ENCODE measurements at places on chromosomes 2 and 18. TPM values are rescaled to one million over a fixed set of nuclear protein-coding genes. Genes with fewer than 3 reads are reported as not detected.
A peak's percentile ranks its signal among the peaks of the same experiment; 100 is the strongest.

DNA sequence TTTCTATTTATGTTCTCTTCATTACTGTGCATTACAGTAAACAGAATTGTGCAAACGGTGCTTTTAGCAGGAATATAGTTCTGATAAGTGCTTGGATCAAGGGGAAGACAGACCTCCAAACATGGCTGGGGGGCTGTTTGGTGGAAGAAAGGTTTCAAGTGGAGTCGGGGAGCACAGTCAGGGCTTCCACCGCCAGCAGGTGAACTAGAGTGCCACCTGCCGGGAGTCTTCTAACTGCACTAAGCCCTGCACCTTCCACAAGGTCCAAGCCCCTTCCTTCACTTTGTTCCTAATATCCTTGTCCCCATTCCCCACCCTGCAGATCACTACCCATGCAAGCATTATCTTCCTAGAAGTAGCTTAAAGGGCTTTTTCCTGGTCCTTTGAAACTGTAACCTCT lies 11.1 kb downstream of the ONECUT2 start:
- no peak for DNase-seq

DNA sequence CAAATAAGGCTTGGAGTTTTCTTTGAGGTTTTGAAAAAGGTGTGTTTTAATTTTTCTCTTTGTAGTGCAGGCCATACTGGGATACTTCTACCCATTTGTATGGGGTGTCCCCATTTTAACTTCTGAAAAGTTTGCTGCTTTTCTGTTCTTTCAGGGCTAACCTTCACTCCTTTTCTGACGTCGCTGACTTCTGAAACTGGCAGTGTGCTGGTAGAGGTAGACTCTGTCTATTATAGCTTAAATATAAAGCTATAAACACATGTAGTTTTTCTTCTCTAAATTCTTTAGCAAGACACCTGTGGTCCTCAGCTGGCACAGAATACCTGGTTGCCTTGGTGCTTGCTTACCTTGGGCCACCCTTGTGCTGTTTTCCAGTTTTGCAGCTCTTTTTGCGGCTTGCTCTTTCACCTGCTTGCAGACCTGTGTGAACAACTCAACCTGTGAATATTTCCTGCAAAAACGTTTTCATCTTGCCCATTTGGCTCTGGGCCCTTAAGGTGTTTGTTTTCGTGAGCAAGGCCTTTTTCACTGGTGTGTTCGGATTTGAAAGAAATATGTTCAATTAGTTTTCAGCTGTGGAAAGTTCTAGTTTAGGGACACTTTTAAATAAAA lies 42.2 kb downstream of the PHLPP1 start:
- DNase-seq = no peak

- DNase-seq = no peak
Observed at GRCh38 chr2:235946590-235946989, 221.6 kb downstream of the GBX2 start.

GRCh38 chr2:69188182-69188900 lies 175.4 kb downstream of the ANTXR1 start:
- DNase-seq = no peak

DNA sequence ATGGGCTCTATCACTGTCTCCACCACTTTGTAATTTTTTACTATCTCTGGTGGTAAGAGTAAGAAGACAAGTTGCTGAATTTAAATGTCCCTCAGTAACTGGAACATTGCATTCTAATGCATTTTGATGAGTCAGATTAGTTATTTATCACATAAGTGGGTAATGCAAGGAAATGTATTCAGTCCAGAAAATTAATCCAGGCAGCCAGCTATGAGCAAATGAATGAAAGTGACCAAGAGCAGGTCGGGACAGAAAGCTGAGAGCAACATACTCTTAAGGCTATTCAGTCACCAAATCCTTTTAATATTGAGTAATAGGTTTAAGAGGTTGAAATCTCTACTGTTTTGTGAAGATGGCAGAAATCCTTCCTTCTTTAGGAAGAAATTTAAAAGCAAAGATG lies 265.5 kb upstream of the PARD3B start:
- DNase-seq = no peak

- no peak for DNase-seq
Observed at GRCh38 chr2:94874277-94874997, 3.2 kb downstream of the TEKT4 start.

DNA sequence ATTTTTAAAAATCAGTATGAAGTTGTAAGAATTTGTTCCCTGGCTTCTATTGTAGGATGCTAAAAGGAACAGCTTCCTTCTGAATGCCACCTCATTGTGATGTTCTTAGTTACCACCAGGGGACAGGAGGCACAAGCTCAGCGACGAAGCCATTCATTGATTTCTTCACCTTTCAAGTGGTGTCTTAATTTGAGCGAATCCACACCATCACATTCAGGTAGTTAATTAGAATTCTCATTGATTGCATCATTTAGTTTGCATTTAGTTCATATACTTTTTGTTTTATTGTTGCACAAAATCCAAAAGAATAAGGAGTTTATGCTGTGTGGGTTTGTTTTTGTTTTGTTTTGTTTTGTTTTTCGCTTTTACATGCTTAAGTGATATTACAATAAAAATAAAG lies 23.1 kb downstream of the CYP27C1 start:
- DNase-seq = no peak

- no peak for DNase-seq
Observed at GRCh38 chr2:128727914-128728313, 409.2 kb upstream of the HS6ST1 start.

DNA sequence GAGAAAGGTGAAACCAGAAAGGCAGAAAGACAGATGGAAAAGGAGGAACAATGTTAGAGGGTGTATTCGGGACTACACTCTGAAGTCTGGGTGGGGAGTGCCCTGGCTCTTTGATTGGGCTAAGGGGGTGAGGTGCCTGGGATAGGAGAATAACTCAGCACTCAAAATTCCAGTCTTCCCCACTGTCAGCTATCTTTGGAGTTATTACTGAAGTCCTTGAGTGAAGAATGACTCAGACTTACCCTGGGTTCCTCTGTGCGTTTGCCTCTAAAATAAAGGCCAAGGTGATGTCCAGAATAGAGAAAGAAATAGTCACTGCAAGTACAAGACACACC lies 151.8 kb upstream of the SERPINE2 start:
- DNase-seq = no peak

DNA sequence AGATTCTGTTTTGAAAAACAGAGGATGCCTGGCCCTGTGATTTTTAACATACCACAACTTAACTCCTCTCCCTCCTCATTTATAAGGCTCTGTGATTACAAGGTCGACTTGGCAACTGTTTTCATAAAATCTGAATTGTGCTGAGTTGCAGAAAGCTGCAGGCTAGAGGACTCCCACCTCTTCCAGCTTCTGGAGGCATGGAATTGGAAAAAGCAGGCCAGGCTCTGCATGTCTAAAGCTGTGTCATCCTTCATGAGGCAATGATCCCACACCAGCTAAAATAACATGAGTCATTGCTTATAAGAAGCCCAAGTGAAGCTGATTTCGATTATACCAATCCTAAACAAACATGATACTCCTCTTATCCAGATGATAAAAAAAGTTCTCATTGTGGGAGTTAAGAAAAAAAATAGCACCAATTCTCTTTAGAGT lies 11.7 kb downstream of the ARHGAP28 start:
- no peak for DNase-seq

- DNase-seq = no peak
Observed at GRCh38 chr18:33593261-33593660, 15.2 kb downstream of the ASXL3 start.

GRCh38 chr18:6487968-6488367 lies 73.3 kb upstream of the L3MBTL4 start:
- DNase-seq = no peak

GRCh38 chr2:23430263-23430662 lies 45.3 kb downstream of the KLHL29 start:
- DNase-seq = no peak

GRCh38 chr2:99762714-99763113 lies 272.9 kb upstream of the REV1 start:
- no peak for DNase-seq

GRCh38 chr18:62524440-62525200 lies 1.8 kb downstream of the ZCCHC2 start:
- peak; percentile 64 for DNase-seq

GRCh38 chr18:11286431-11286830 lies 137.1 kb upstream of the PIEZO2 start:
- no peak for DNase-seq

DNA sequence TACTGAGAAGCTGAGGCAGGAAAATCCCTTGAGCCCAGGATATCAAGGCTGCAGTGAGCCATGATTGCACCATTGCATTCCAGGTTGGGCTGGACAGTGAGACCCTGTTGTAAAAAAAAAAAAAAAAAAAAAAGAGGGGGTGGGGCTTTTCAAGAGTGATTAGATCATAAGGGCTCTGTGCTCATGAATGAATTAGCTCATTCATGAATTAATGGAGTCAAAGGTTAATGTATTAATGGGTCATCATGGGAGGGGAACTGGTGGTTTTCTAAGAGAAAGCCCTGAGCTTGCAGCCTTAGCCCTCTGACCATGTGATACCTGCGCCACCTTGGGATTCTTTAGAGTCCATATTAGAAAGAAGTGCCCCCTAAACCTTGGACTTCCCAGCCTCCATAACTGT lies 4.5 kb downstream of the SLC19A3 start:
- no peak for DNase-seq

GRCh38 chr2:14634489-14635390 lies 2.2 kb downstream of the LRATD1 start:
- peak; percentile 87 for DNase-seq

DNA sequence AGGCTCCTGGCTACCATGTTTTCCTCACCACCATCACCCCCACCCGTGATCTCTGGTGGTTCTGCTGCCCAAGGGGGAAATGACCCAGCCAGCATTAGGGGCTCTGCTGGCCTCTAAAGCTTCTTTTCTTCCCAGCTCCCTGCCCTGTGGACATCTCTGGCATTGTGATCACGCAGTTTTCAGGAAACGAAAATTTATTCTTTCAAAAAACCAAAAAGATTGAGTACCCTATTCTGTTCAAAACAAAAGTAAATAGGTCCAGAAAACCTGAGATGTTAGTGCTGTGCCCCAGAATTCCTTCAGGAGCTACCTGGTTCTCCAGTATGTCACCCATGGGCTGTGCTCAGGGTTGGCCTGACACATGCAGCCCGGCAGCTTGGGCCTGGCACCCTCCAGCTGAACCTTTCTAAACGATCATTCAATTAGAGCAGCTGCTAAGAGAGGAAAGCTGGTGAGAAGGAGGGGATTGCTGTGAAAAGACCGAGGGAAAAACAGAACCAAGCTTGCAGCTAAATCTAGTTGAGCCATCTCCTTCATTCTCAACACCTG lies 157.5 kb downstream of the MGAT5 start:
- DNase-seq = no peak

TOGARAM2 gene
- 5.8 TPM for total RNA-seq

CRYGD gene
- total RNA-seq = not detected

RESP18 gene
- total RNA-seq = not detected

MBP gene
- 82.0 TPM for total RNA-seq

KCNS3 gene
- total RNA-seq = 37.0 TPM

LCT gene
- 0.20 TPM for total RNA-seq

SULT6B1 gene
- not detected for total RNA-seq

LMAN2L gene
- total RNA-seq = 14.9 TPM

PLGLB2 gene
- 0.26 TPM for total RNA-seq

OSBPL1A gene
- 41.8 TPM for total RNA-seq

RBM43 gene
- total RNA-seq = 7.0 TPM

ALLC gene
- not detected for total RNA-seq

ABCG8 gene
- not detected for total RNA-seq

ITGB6 gene
- 73.5 TPM for total RNA-seq

ADRA2B gene
- total RNA-seq = 0.39 TPM

All from upper lobe of left lung (tissue), 6 donors.